ENCODE measurements at places on chromosomes 3 and 15.
A peak's percentile ranks its signal among the peaks of the same experiment; 100 is the strongest.

- peak; percentile 9 for DNase-seq
Measured at GRCh38 chr15:90099868-90100831, 2.1 kb downstream of the IDH2 start.

GRCh38 chr3:150096700-150097587 lies 126.2 kb upstream of the PFN2 start:
- no peak for DNase-seq

- no peak for DNase-seq
Measured at GRCh38 chr3:195555110-195555509, 12.0 kb upstream of the PPP1R2 start.

- DNase-seq = no peak
Measured at GRCh38 chr3:111415018-111415417, 127.0 kb upstream of the CD96 start.

DNA sequence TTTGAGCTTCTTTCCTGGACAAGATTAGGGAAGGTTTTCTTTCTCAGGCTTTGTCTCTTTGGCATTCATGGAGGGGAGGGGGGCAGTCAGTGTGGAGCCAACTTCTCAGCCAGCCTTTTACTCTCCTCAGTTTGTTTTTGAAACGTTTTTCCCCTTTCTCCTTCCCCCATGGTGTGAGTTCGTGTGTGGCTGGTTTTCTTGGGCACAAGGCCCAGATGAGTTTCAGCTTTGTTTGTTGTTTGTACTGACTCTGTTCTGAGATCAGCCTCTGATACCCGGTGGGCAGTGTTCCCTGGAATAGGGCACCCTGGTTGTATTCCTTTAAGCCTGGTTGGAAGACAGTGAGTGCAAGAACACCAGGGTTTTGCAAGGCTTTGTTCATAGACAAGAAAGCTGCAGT lies 168.2 kb upstream of the RARB start:
- no peak for DNase-seq

- no peak for DNase-seq
Measured at GRCh38 chr3:8457039-8457438, 44.6 kb upstream of the LMCD1 start.

- DNase-seq = peak; percentile 35
Measured at GRCh38 chr15:76363251-76363650, 26.7 kb downstream of the ISL2 start.
